Stimulated activated CD8-positive, alpha-beta memory T cell treated with anti-CD3 and anti-CD28 coated beads, Interleukin-2, amount 100 ng/mL, for 48 hours (primary cell): ENCODE measurements at places on chromosomes 6 and 20.

DNA sequence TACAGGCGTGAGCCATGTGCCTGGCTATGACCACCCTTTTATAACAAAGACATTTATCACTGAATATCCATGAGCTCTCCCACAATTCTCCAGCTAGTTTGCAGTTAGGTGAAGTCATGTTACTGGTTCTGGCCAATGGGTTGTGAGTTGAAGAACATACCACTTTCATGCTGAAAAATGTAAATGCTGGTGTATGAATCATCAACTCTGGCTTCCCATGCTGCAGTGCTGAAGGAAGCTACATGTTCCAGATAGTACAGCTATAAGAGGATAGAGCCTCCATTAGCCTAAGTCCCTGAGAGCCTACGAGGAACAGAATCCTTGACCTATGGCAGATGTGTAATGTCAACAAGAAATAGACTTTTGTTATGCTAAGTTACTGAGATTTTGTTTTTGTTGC, 180.4 kb downstream of the BTBD9 start:
- DNase-seq = no peak

DNA sequence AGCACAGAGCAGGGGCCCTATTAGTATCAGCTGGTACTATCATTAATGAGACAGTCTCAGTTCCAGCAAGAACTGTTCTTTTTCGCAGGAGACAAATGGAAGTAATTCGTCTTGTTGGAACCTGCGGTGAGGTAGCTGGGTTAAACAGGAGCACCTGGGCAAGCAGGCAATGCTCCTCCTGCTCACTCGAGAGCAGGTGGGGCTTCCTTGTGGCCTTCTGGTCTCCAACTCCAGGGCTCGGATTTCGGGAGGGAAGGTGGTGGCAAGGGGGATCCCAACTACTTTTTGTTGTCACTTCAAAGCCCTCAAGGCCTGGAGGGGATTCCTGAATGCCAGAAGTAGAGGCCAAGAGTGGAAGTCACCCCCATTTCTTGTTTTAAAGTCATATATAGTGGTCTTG, 1.3 kb upstream of the SPEF1 start:
- DNase-seq = no peak

GRCh38 chr6:112027942-112028674, 25.8 kb upstream of the CCN6 start:
- DNase-seq = no peak

GRCh38 chr6:37926661-37927060, 107.1 kb downstream of the ZFAND3 start:
- DNase-seq = no peak

DNA sequence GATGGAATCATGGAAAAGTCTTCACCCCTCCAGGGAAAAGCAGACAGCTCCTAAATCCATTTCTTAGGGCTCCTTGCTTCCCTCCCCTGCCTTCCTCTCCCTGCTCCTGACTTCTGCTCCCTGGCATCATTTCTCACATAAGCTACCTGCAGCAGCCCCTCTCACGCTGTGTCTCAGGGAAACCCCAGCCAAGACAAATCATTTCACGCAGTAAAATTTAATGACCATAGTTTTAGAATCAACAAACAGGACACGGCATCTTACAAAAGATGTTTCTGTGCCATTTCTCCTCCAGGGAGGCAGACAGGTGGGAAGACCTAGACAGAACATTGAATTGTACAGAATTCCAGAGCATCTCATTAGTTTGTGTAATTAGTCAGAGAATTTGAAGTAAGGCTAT, 16.5 kb upstream of the FOXQ1 start:
- DNase-seq = no peak

DNA sequence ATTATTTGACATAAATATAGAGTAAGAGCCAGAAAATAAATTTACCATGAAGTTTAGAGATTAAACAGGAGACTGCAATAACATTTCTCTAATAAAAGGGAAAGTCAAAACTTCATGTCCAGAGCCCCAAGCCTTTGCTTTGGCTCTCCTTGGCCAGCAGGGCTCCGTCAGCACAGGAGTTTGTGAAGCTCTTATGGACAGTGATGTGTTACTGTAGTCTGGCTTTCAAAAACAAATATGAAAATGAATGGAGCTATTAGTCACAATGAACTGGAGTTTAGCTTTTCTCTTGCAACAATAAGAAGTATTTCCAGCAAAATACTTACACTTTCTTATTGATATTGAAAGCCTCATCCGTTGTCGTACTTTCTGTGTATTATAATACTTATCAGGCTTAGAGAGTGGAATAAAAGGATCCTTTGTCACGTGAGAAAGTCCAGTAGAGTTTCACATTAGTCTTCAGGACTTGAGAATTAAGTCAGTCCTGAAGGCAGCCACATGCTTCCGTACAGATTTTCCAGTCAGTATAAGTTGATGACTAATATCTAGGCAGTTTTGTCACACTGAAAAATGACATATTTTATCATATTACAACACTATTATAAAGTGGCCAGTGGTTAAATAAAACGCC, 117.0 kb upstream of the PRL start:
- no peak for DNase-seq

DNA sequence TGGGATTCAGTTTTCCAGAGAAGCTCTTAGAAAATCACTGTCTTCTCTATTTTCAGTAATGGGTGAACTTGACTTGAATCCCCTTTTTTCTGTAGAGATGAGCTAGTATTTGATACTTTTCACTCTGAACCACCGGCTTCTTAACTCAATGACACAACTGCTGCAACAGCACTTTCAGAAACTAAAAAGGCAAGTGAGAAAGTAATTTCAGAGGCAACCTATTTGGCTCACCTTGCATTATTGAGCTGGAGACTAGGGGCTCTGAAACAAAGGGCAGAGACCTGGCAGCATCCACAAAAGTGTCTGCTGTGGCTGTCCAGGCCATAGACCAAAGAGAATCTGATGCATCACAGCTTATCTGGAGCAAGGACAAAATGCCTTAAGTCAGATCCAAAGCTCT, 289.8 kb upstream of the IRAK1BP1 start:
- DNase-seq = no peak

- DNase-seq = no peak
Measured at GRCh38 chr6:143802833-143803565, 40.1 kb upstream of the LTV1 start.

- no peak for DNase-seq
Measured at GRCh38 chr6:24743265-24743943, 24.4 kb upstream of the C6orf62 start.

- DNase-seq = no peak
Measured at GRCh38 chr20:48359692-48360341, 468.0 kb downstream of the PREX1 start.

DNA sequence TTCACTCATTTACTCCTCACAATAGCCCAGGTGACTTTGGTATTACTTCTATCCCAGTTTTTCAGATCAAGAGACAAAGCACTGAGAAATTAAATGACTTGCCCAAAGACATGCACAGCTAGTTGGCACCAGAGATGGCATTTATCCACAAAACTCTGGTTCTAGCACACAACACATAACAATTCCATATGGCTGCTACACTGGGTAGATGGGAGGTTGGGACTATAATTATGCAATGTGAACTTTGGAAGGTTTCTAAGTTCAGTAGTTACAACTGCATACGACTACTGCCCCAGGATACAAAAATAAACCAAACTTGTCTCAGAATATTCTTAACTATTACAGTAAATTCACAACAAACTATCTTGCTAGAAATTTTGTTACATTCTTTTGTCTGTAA, 54.2 kb upstream of the MLIP start:
- no peak for DNase-seq

- DNase-seq = no peak
Measured at GRCh38 chr20:50582591-50583234, 72.5 kb downstream of the PTPN1 start.

GRCh38 chr6:122052346-122052900, 347.0 kb upstream of the HSF2 start:
- DNase-seq = no peak

- no peak for DNase-seq
Measured at GRCh38 chr6:6006006-6006427, 708 bp downstream of the NRN1 start.

GRCh38 chr6:139881728-139882211, 507.3 kb upstream of the CITED2 start:
- no peak for DNase-seq

DNA sequence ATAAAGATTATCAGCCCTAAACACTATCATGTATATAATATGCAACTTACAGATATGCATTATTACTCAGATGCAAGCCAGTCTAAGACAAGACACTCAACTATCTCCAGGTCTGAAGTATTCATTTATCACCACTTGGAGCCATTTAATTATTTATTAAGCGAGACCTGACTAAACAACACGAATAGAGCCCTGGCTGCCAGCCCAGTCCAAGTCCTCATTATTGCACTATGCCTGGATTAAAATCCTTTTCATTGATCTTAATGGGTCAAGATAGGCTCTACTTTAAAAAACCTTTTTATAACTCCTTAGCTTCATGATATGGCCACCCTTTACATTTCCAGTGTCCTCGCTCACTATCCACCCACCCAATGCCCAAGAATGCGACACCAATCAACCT, 183.1 kb upstream of the MARCKS start:
- DNase-seq = no peak

DNA sequence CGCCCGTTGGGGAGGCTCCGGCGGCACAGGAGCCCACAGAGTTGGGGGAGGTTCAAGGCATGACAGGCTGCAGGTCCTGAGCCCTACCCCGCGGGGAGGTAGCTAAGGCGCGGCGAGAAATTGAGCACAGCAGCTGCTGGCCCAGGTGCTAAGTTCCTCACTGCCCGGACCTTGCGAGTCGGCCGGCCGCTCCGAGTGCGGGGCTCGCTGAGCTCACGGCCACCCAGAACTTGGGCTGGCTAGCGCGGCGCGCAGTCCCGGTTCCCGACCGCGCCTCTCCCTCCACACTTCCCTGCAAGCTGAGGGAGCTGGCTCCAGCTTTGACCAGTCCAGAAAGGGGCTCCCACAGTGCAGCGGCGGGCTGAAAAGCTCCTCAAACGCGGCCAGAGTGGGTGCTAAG, 23.9 kb upstream of the KIF13A start:
- no peak for DNase-seq

- DNase-seq = no peak
Measured at GRCh38 chr6:55617272-55617671, 38.3 kb upstream of the HMGCLL1 start.

GRCh38 chr6:96794980-96795379, 42.3 kb downstream of the GPR63 start:
- DNase-seq = no peak

DNA sequence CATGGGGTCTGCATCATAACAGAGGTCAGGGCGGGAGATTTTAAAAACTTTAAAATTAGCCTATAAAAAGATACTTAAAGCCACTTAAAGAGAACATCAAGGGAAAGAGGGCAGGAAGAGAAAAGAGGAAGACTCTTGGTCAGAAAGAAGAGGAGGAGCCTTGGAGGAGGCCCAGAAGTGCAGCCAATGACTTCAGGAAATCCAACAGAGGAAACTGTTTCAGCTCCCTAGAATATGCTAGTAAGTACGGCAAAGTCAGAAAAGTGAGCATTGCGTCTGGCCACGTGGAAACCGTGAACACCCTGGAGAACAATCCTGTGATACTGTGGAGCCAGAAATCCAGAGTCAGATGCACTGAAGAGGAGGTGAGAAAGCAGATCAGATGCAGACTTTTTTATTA, 22.5 kb upstream of the NHSL1 start:
- DNase-seq = no peak

GRCh38 chr20:21665687-21666446, 39.6 kb upstream of the PAX1 start:
- DNase-seq = no peak

DNA sequence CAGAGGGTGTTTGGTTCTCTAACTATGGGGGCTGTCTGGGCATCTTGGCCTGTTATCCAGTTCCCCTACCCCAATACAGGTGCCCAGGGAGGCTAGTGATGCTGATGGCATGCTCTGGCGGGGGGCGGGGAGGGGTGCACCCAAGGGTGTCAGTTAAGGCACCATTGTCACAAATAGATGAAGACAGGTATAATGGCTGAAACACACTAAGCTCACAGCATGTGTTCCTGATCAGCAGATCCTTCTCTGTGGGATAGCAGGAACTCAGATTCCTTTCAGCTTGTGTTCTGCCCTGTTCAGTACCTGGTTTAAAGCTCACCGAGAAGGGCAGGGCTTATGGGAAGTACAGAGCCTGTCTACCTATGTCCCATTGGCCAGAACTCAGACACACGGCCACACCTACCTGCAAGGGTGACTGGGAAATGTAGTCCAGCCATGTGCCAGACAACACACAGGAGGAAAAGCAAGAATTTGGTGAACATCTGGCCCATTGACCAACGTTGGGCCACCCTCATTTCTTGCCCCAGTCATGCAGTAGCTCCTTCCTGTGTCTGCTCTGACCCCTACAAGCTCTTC, 3.4 kb upstream of the RSPO4 start:
- DNase-seq = no peak

DNA sequence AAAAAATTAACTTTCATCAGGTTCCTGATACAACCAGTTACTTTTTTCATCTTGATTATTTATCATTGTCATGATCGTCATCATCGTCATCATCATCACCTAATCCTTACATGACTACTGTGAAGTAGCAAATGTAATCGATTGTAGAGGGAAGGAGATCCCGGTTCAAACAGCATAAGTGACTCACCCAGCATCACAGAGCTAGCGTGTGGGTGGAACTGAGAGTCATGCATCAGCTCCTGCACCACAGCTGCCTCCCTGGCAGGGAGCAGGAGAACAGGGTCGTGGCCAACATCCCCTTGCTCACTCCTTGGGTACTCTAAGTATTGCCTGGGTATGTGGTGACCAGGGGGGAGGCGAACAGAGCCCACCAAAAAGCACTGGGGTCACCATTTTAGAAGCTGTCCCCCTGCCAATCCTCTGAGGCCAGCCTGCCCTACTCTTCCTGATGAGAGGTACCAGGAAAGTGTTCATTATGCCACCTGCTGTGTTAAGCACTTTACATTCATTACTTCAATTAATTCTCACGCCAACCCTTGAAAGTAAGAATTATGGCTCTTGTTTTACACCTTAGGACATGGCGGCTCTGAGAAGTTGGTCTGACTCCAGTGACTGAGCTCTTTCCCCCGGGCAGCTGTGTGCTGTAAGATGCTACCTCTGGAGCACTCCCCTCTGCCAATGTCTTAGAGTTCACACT, 425.2 kb downstream of the CD83 start:
- peak; percentile 24 for DNase-seq

- no peak for DNase-seq
Measured at GRCh38 chr20:34043025-34043424, 49.3 kb downstream of the RALY start.

- no peak for DNase-seq
Measured at GRCh38 chr6:167325766-167326165, 880 bp downstream of the TTLL2 start.

- DNase-seq = no peak
Measured at GRCh38 chr6:64737418-64737817, 969.6 kb downstream of the EYS start.

- no peak for DNase-seq
Measured at GRCh38 chr6:48978016-48978415, 485.0 kb downstream of the MMUT start.
